Effector memory CD4-positive, alpha-beta T cell (primary cell): ENCODE measurements at places on chromosomes 12 and 14.

DNA sequence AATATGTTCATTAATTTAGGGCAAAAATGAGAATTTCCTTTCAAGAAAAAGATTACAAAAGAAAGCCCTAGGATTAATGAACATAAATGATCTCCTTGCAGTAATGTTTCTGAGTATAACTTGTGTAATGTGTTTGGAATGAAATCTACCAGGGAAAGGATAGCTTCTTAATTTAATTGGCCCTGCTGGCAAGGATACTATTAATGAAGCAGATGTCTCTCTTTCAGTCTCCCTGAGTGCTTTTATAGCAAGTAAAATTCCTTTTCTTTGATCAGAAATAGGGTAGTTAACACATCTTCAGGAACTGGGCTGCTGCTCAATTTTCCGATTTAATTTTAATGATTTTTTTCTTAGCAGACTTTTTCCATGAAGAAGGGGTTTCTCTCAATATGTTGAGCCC lies 379.4 kb upstream of the PDE3A start:
- DNase-seq = no peak

DNA sequence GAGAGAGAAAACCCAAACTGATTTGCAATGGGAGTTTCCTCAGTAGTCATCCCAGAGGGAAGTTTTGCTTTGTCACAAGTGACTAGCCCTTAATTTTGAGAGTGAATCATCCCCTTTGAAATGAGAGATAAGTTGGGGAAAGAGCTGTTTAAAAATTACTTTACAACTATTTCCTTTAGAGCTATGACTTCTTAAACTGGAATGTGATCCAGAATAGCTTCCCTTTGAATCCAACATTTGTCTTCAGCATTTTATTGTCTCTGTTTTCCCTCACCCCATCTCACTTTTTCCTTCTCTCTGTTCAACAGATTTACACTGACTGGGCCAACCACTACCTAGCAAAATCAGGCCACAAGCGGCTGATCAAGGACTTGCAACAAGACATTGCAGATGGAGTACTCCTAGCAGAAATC lies 109.3 kb downstream of the NAV3 start:
- DNase-seq = no peak

- no peak for DNase-seq
Observed at GRCh38 chr12:16766736-16767135, 160.8 kb upstream of the LMO3 start.

GRCh38 chr12:92139634-92140150 lies 6.0 kb downstream of the BTG1 start:
- no peak for DNase-seq
